ENCODE measurements at places on chromosomes 4 and X. TPM values are rescaled to one million over a fixed set of nuclear protein-coding genes. Genes with fewer than 3 reads are reported as not detected.

- no peaks in the 10 kb centered on the region for H3K36me3 ChIP-seq
- H3K4me1 ChIP-seq: no peaks in the 10 kb centered on the region
- no peaks in the 10 kb centered on the region for H3K27me3 ChIP-seq
- H3K27ac ChIP-seq: no peak overlapping the region
Observed at GRCh38 chrX:20517565-20517964, 250.9 kb upstream of the RPS6KA3 start.

The C1QTNF7 gene
- not detected for total RNA-seq

The PROM1 gene
- 65.4 TPM for total RNA-seq

DNA sequence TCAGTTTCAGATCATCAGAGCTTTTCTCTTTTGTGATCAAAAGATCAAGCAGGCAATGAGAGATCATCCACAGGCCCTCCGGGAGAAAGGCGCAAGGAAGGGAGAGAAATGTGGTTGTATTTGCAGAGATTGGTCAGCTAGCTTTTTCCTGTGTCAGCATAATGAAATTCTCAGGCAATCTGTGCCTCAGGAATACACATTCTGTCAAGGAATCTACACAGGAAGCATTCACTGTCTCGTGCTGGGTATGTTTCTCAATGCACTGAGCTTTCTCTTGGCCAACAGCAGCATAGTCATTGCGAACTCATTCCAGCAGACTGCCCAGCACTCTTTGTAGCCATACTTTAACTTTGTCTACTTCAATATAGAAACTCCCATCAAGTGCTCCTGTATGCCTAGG is 413.7 kb downstream of the PPP3CA start:
- H3K4me1 ChIP-seq: peaks cover 3% of the 10 kb centered on the region
- no peak overlapping the region for H3K27ac ChIP-seq
- H3K27me3 ChIP-seq: no peaks in the 10 kb centered on the region

GRCh38 chr4:2341911-2342652 is 76.4 kb downstream of the ZFYVE28 start:
- no peaks in the 10 kb centered on the region for H3K36me3 ChIP-seq
- H3K27me3 ChIP-seq: no peaks in the 10 kb centered on the region
- no peak overlapping the region for H3K27ac ChIP-seq
- H3K4me1 ChIP-seq: no peaks in the 10 kb centered on the region
- no peak overlapping the region for H3K4me3 ChIP-seq

DNA sequence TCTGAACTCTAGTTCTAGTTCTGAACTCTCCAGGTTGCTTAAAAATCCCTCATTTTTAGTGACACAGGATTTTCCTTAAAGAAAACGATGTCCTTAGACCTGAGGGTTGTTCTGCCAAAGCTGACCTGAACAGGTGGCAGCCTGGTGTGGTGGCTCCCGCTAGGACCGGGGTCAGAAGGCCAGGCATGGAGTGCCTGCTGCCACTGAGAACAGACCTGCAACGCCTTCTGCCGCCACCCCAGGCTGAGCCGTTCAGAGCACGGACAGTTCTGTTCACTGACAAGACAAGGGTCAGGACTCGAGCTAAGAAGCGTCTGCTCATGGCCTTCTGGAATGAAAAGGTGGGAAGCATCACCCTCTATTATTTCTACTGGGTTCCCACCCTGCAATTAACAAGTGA is 15.8 kb downstream of the DCTD start:
- no peaks in the 10 kb centered on the region for H3K4me1 ChIP-seq
- H3K27ac ChIP-seq: no peak overlapping the region
- H3K36me3 ChIP-seq: peaks cover 14% of the 10 kb centered on the region

Data from H1 (cell line).